ENCODE measurements at places on chromosomes 3 and 15. TPM values are rescaled to one million over a fixed set of nuclear protein-coding genes. Genes with fewer than 3 reads are reported as not detected.

The CHRM5 gene
- 0.06 TPM for total RNA-seq

The TNFAIP8L3 gene
- total RNA-seq: 8.9 TPM

- H3K36me3 ChIP-seq: no peaks in the 10 kb centered on the region
- H3K27me3 ChIP-seq: no peaks in the 10 kb centered on the region
- H3K4me1 ChIP-seq: peaks cover 17% of the 10 kb centered on the region
These were observed 8.0 kb upstream of the MESP2 start for GRCh38 chr15:89768071-89768500.

DNA sequence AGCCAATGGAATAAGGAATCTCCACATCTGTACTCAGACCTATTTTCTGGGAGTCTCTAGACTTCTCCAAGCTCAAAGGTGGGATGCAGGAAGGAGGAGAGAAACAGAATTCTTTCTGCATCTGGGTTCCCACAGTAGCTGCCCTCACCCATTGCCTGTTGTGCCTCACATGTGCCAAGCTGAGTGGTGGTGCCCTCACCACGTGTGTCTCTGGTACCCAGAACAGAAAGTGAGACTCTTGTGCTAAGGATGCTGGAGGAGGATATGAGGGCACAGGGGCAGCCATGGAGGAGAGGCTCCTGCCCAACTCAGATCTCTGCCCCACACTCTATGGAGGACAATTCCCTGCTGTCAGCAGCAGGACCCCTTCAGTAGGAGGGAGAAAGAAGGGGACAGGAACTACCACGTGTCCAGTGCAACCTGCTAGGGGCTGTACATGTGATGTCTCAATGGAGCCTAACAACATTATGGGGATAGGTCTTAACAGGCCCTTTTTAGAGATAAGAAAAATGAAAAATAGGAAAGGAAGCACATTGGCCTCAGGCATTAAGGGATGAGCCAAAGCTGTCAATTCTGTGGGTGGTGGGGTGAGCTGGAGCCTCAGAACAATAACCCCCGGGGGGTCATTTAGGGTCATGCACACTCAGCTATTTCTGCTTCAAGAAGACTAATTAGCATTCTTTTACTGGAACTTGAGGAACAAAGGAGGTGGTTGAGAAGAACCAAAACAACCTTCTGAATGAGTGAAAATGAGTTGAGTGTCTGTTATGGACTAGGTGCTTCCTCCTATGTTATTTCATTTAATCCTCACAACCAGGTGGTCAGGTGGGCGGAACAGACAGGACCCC lies 16.3 kb upstream of the NOX5 start:
- H3K36me3 ChIP-seq: no peaks in the 10 kb centered on the region
- no peaks in the 10 kb centered on the region for H3K27me3 ChIP-seq
- H3K4me3 ChIP-seq: no peak overlapping the region
- no peak overlapping the region for H3K27ac ChIP-seq

GRCh38 chr15:32855942-32856341 lies 138.1 kb downstream of the GREM1 start:
- no peaks in the 10 kb centered on the region for H3K27me3 ChIP-seq
- DNase-seq: no peak
- no peak overlapping the region for H3K4me3 ChIP-seq
- no peaks in the 10 kb centered on the region for H3K36me3 ChIP-seq
- no peak overlapping the region for H3K27ac ChIP-seq

- H3K36me3 ChIP-seq: no peaks in the 10 kb centered on the region
- H3K27ac ChIP-seq: no peak overlapping the region
- no peaks in the 10 kb centered on the region for H3K27me3 ChIP-seq
- H3K4me1 ChIP-seq: no peaks in the 10 kb centered on the region
- DNase-seq: no peak
These were observed 6.6 kb upstream of the MCF2L2 start for GRCh38 chr3:183434992-183435391.

GRCh38 chr3:101249522-101249921 lies 70.9 kb downstream of the IMPG2 start:
- no peaks in the 10 kb centered on the region for H3K4me1 ChIP-seq
- no peak overlapping the region for H3K27ac ChIP-seq
- no peaks in the 10 kb centered on the region for H3K36me3 ChIP-seq
- no peaks in the 10 kb centered on the region for H3K27me3 ChIP-seq

DNA sequence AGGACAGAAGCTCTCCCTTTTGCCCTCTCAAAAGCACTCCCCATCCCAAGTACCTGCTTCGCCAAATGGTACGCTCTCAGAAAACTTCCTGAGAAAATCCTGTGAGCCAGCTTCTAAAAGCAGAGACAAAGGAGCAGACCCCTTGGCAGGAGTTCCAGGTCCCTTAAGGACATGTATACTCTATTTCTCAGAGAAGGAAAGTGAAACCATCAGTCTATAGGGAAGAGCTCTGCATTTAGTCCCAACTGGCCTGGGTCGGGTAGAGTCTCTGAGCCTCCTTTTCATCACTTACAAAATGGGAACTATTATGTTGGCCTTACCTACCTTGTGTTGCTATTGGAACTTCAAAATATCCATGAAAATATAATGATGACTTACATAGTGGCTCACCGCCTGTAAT lies 19.7 kb downstream of the DAPK2 start:
- no peaks in the 10 kb centered on the region for H3K36me3 ChIP-seq
- DNase-seq: no peak
- H3K27ac ChIP-seq: no peak overlapping the region
- no peak overlapping the region for H3K4me3 ChIP-seq
- H3K27me3 ChIP-seq: no peaks in the 10 kb centered on the region

Measured in kidney (tissue), 22 donors.